ENCODE measurements at places on chromosomes 5 and 9.

GRCh38 chr9:130260816-130261765, 4.5 kb upstream of the HMCN2 start:
- no peak for DNase-seq

DNA sequence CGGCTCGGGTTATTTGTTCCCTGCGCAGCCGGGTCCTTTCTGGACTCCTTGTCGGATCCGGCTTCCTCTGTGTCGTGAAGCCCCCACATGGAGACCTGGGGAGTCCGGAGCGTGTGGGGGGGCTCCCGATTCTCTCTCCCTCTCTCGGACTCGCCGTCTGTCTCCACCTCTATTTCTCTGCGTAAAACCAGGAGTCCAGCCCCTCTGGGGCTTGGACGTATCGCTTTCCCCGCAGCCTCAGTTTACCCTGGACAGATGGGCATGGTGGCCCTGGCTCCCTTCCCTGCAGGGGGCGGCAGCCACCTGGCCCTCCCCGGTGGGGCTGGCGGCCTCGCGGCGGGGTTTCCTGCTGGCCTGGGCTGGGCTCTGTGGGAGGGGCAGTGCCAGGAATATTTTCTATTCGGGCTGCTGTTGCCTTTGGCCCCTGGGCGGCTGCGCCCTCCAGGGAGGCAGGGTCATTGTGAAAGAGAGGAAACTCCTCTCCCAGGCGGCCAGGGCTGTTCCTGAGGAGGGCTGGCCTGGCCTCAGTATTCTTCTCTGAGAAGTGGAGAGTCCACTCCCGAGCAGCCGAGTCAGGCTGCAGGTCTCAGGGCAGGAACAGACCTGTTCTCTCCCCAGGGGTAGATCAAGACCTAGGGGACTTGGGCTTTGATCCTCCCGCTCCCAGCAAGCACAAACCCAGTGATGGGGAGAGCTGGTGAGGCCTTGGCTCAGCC, 665 bp downstream of the ASS1 start:
- peak; percentile 20 for DNase-seq

- DNase-seq: no peak
These were observed 95.7 kb downstream of the TRPM3 start for GRCh38 chr9:71025728-71026127.

- DNase-seq: no peak
These were observed 9.6 kb downstream of the C5orf47 start for GRCh38 chr5:173998531-173998930.

DNA sequence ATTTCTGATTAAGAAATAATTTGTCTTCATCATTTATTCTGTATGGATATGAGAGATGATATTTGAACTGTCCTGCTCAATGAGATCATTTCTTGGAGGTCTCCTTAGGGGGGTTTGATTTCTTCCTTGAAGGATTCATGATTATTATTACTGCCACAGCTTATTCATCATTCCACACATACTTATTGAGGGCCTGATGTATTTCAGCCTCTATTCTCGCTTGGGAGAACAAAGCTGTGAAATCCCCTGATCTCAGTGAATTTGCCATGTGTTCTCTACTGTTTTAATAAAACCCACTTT, 36.9 kb downstream of the PARP8 start:
- no peak for DNase-seq

DNA sequence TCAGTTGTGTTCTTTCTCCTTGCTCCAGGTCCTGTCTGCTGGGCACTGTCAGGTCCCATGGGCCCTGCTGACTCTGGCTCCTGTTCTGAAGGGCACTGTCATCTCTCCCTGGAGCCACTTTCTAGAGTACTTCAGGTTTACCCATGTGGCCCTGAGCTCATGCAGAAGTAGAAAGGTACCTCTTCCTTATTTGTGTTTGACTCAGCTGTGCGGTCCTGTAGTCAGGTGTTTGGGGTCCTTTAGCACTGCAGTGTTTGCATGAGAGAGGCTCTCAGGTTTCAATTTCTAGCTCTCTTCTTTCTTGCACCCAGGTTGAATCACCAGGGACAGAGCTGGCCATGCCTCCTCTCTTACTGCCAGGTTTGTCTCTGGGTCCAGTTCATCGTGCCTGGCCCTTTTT, 71.5 kb downstream of the HSPA4 start:
- DNase-seq: no peak

GRCh38 chr5:98796197-98796972, 22.9 kb downstream of the RGMB start:
- DNase-seq: no peak

- no peak for DNase-seq
These were observed 636.0 kb downstream of the NR2F1-AS1 start for GRCh38 chr5:92944903-92945604.

DNA sequence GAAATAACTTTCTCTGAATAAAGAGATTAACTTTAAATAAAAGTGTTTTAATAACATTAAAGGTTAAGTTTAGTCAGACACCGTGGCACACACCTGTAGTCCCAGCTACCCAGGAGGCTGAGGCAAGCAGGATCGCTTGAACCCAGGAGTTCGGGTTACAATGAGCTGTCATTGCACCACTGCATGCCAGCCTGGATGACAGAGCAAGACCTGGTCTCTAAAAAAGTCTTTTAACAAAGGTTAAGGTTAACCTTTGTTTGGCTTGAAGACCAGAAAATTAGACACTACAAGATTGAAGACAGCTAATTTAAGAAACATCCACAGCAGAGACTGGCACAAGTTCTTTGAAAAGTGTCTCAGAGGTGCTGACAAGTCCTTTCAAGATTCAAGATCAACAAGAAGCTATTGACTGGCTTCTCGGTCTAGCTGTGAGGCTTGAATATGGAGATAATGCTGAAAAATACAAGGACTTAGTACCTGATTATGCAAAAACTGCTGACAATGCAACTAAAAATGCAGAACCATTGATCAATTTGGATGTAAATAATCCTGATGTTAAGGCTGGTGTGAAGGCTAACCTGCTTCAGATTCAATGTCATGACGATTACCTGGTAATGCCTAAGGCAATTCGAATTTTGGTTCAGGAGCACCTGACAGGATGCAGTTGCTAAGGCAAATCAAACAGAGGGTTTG, 48.8 kb downstream of the FAM81B start:
- DNase-seq: no peak

GRCh38 chr9:5879419-5880181, 11.1 kb upstream of the MLANA start:
- DNase-seq: peak; percentile 56

GRCh38 chr5:59489551-59489950, 404.0 kb downstream of the PDE4D start:
- no peak for DNase-seq

GRCh38 chr5:138636398-138636944, 61.3 kb upstream of the HSPA9 start:
- DNase-seq: no peak

- no peak for DNase-seq
These were observed 15.8 kb downstream of the GZMK start for GRCh38 chr5:55039843-55040242.

GRCh38 chr5:172093559-172093958, 87.1 kb upstream of the FBXW11 start:
- no peak for DNase-seq

DNA sequence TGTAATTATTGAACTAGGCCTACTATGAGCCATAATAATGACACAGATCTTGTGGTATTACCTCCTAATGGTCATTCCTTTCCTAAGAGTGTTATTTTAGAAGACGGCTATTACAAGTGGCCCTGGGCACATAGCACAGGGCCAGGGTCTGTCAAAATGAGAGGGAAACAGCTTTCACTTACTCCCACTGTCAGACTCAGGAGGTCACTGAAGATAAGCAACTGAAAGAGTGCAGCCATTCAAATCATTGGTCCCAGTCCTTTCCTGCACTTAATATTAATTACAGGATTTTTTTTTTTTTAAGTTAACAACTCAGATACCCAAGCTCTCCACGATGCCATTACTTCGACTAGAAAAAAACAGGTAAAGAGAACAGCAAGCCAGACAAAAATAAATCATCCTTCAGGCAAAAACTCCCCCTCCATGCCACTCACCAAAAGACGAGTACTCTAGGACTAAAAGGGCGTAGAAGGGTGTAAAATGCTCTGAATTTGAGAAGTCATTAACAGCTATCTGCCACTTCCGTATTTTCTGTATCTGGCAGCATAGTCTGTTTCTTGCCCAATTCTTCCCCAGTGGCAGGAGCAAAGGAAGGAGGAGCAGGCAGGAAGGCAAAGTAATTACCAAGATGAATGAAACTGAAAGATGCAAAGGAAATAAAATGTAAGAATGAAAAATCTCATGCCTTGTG, 87.4 kb downstream of the ZNF608 start:
- DNase-seq: no peak

DNA sequence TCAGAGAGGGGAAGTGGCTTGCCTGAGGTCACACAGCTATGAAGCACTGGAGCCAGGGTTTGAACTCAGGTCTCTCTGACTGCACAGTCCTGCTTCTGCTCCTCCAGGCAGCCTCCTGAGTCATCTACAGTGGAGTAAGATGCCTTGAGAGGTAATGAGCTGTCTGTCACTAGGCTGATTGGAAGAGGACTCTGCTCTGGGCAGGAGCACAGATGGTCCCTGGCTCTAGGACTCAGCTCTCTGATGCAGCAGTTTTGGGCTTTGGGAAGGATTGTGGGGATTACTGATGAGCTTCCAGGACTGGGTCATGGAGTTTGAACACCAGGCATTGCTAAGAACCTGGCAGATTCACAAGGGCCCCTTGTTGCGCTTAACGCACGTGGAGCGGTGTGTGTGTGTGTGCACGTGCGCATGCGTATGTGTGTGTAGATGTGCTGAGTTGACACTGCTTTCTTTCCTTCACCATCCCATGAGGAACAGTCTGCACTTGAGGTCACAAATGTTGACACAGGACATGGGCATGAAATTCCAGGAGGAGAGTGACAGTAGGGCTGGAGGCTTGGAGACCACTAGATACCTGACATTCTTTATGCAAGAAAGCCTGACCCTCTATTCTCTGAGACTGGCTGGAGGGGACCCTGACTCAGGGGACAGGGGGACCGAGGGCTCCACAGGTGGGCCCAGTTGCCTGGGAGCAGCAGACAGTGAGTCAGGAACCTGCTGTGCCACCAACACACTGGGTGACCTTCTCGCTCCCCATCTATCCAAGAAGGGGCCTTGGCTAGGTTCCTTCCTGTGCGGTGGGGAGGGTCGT, 170.5 kb downstream of the RGS3 start:
- DNase-seq: no peak

DNA sequence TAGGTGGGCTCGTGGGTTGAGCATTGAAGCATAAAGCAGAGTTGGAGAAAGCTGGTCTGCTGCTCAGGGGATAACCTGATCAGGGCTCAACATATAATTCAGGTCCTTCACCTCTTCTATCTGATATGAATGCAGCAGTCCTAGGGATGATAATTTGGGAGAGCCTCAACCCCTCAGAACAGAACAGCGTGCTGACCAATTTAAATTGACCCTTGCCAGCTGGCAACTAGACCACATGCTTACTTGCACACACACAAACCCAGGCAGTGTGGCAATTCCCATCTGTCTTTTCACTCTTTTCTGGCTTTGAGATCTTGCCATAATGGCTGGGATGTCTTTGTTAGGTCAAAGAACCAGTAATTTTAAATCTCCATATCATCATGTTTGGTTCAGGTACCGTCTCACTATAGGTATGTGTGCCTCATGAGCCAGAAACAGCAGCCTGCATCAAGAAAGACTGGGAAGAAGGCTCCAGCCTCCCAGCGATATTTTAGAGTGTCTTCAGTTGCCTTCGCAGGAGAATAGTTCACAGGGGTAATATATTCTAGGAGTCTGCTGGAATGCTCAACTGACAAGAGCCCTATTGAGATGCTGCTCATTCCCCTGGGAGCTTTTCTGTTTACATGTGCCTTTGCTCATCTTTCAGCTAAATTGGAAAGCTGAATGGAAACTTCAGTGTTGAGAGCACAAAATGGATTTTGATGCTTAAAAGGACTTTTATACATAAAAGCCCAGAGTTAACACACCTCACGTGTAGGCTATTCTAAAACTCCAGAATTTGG, 497.6 kb downstream of the RASEF start:
- DNase-seq: no peak

DNA sequence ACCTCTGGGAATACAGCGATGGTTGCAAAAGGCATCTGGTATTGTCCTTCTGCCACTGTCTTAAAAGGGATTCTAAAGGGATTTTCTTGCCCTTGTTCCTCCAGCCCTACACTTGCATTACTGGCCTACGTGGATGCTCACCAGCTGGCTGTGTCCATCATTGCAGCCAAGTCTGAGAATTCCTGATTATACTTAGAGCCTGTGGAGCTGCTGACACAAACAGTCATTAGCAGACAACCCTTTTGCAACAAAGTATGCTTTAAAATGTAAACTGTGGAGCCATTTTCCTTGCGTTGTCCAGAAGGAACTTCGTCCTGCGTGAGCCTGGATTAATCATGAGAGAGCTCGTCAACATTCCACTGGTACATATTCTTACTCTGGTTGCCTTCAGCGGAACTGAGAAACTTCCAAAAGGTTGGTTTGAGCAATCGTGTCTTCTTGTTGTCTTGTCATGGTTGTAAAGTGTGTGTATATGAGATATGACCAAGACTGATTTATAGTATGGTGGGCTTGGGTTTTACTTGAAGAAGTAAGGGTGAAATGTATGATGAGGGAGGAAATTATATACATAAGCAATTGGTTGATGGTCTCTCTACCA, at the start of gene MUSK:
TSS of gene MUSK (plus strand) at position 222 of the 598 bp plus-strand sequence. CDS start at position 336, 114 bp downstream.
- no peak for DNase-seq

- peak; percentile 91 for DNase-seq
These were observed 302.4 kb upstream of the PANK3 start for GRCh38 chr5:168881427-168882149.

- DNase-seq: no peak
These were observed 734.4 kb upstream of the ADAMTS16 start for GRCh38 chr5:4405614-4406219.

DNA sequence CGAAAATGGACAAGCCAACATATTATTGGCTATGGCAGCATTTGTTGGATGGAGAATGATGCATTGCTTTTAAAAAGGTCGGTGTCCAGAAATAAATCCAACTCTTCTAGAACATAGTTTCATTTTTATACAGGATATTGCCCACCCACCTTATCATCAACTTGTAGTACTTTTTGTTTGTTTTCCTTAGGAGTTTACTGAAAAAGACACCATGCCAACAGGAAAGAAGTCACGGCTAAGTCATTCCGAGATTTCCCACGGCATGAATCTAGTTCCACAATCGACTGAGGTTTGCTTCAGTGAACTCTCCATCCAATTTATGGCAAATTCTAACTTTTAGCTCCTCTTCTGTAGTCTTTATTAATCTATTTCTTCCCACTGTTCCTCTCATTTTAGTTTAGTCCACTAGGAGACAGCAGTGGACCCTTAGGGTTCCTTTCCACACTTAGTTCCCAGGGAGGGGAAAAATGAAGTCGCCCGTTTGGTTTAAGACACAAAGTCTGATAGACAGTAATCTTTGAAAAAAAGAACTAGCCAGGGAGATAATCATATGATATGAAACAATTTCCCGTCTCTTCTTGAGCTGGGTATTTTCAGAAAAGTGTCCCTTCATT, 237.5 kb downstream of the AP3B1 start:
- peak; percentile 33 for DNase-seq

DNA sequence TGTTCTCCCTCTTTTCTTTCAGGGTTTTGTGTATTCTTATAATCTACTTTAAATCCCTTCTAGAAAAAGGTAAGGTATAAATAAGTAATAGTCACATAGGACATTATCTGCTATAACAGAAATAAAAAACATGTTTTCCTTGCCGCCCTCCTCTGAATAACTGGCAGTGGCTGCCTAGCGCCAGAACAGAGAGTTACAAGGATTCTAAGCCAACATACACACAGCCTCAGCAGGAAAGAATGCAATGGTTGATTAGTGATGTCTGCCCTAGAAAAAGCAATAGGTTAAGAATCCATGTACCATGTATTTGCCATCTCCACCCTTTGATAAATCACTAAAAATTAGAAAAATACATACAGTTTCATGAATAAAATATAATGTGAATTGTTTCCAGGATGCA, 4.9 kb downstream of the MED27 start:
- DNase-seq: no peak

- DNase-seq: no peak
These were observed 115.5 kb upstream of the ACTBL2 start for GRCh38 chr5:57598097-57598496.

Measured in SJSA1 (cell line).